Metanephros (tissue), 2 donors: ENCODE measurements at places on chromosomes 2 and 18. TPM values are rescaled to one million over a fixed set of nuclear protein-coding genes. Genes with fewer than 3 reads are reported as not detected.

Gene SLC25A52
- total RNA-seq: 0.88 TPM

Gene TMEM200C
- 2.9 TPM for total RNA-seq

Gene KCNG3
- 4.8 TPM for total RNA-seq

Gene BCL11A
- 11.0 TPM for total RNA-seq

Gene SNORC
- 0.93 TPM for total RNA-seq

Gene C2orf66
- not detected for total RNA-seq

Gene RGPD3
- total RNA-seq: 0.29 TPM

Gene SMAD4
- 128 TPM for total RNA-seq

Gene DHRS9
- 1.1 TPM for total RNA-seq

Gene TEKT4
- total RNA-seq: 0.29 TPM

Gene SLC30A3
- total RNA-seq: 2.2 TPM

Gene IL36B
- not detected for total RNA-seq

Gene DES
- total RNA-seq: 582 TPM

Gene ABCG8
- 1.4 TPM for total RNA-seq

Gene LRRC30
- 6.4 TPM for total RNA-seq

Gene IL1RL2
- 1.2 TPM for total RNA-seq

Gene ING5
- 36.8 TPM for total RNA-seq

Gene YPEL5
- 99.0 TPM for total RNA-seq

Gene INPP5D
- total RNA-seq: 23.4 TPM

Gene EVX2
- not detected for total RNA-seq

Gene REG1B
- not detected for total RNA-seq
